Suprapubic skin (tissue), 4 donors: ENCODE measurements at places on chromosomes 16 and 17. TPM values are rescaled to one million over a fixed set of nuclear protein-coding genes. Genes with fewer than 3 reads are reported as not detected.
A peak's percentile ranks its signal among the peaks of the same experiment; 100 is the strongest.

- no peak for DNase-seq
These were observed 705 bp upstream of the CDRT4 start for GRCh38 chr17:15468126-15468525.

DNA sequence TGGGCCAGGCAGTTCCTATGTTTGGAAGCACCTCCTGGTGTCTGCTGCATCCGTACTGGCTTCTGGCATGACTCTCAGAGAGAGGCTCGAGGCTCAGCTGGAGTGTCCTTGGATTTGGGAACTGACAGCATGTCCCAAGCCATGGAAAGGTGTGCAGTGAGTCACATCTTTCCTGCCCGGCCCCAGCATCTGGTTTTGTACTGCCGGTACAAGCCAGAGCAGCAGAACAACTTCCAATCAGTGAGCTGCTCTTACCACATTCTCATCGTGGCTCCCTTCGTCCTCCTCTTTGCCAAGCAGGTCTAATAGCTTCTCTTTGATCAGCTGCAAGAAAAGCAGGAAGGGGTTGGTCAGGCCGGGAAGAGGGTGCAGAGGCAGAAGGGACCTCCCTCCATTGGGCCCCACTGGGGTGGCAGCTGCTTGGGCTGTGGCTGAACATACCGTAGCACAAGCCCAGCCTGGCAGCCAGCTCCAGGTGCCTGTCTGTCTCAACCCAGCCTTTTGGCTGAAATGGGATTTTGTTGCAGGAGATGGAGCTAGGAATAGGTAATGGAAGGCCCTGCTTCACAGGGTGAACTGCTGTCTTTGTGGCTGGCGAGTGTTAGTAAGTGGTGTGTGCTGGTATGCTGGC is 24.2 kb downstream of the SPACA3 start:
- no peak for DNase-seq

DNA sequence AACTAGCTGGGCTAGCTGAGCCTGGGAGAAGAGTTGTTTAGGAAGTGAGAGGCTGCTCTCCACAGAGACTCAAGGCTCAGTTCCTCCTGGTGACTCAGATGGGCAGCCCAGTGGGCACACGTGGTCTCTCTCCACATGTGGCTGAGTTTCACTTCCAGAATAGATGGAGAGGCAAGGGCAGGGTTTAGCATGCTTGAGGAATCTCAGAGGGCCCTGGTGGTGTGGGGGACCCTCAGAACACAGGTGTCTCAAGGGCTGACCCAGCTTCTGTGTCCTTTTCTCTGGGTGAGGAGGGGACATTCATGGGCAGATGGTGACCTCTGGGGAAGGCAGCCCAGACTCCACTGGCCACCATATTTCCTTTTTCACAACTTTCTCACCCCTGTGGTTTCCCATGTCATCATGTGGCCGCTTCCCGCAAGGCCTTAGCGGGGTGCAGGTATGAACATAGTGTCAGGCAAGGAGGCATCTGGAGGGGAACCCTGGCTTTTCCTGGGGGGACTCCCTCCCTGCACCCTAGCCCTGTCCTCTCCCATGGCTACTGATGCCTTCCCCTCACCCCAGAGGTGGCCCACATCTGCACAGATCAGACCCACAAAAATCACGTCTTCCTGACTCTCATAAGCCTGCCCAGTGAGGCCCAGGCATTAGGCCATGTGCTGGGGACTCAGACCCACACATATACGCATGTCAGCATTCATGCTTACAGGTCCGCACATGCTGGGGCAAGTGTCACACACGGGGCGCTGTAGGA is 3.3 kb downstream of the GRN start:
- no peak for DNase-seq

DNA sequence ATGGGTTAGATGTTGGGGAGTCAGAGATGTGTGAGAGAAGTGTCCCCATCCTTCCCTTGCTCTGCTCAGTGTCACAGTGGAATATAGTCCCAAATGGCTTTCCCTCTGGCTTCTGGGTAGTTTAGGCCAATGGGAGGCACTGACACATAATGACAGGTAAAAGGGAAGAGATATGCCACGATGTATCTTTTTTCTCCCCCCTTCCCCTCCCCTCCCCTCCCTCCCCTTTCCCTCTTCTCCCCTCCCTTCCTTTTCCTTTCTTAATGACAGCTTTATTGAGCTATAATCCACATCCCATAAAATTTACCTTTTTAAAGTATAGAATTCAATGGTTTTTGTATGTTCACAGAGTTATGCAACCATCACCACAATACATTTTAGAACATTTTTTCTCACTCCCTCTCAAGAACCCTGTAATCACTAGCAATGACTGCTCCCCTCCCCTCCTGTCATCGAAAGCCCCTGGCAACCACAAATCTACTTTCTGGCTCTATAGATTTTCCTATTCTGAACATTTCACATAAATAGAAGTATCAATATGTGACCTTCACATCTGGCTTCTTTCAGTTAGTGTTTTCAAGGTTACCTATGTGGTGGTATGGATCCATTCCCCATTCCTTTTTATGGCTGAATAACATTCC is 617 bp upstream of the CCR7 start:
- no peak for DNase-seq

GRCh38 chr17:5254903-5255521 is 20.4 kb upstream of the SCIMP start:
- no peak for DNase-seq

Gene ZACN
- total RNA-seq: not detected

Gene HAS3
- total RNA-seq: 11.3 TPM

Gene ETV4
- 6.9 TPM for total RNA-seq

GRCh38 chr16:24670623-24671454 is 58.6 kb upstream of the TNRC6A start:
- DNase-seq: peak; percentile 60

- DNase-seq: no peak
These were observed 104.3 kb upstream of the TNRC6C start for GRCh38 chr17:77854083-77854758.

Gene ANKRD40CL
- total RNA-seq: not detected

- DNase-seq: peak; percentile 81
These were observed 587 bp downstream of the PLD6 start for GRCh38 chr17:17205368-17206123.

DNA sequence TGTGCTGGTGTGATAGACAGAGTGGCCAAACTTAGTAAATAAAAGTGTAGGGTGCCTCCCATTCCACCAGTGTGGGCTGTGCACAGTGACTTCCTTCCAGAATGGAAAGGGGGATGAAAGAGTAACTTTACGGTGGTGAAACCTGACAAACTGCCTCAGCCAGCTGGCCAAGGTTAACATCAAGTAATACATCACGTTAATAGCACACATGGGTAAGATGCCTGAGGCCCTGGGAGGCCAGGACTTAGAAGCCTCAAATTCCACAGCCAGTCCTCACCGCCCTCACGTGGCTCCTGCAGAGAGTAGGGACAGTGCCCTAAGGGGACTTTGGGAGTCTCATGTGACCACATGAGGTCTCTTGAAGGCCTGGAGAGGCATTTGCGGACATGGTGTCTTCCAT is 14.1 kb downstream of the RMI2 start:
- DNase-seq: peak; percentile 74

DNA sequence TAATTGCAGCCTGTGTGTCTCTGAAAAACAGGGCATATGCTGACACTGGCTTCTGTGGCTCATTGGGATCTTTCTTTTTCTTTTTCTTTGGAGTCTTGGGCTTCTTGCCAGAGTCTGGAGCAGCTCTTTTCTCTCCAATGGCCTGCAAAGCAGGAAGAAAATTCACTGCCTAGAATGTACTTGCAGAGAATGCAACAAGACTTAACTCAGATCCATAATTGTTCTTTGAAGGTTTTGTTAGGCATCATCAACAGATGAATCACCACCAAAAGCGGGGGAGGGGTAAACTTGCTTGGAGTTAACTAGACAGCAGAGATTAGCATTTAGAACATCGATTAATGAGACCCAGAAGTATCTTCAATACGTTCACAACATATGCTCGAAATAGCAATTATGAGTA is 100.9 kb downstream of the TOX3 start:
- no peak for DNase-seq

GRCh38 chr16:84048270-84048669 is 5.7 kb upstream of the SLC38A8 start:
- DNase-seq: no peak

GRCh38 chr17:19346351-19347255 is 15.9 kb downstream of the B9D1 start:
- DNase-seq: peak; percentile 86

DNA sequence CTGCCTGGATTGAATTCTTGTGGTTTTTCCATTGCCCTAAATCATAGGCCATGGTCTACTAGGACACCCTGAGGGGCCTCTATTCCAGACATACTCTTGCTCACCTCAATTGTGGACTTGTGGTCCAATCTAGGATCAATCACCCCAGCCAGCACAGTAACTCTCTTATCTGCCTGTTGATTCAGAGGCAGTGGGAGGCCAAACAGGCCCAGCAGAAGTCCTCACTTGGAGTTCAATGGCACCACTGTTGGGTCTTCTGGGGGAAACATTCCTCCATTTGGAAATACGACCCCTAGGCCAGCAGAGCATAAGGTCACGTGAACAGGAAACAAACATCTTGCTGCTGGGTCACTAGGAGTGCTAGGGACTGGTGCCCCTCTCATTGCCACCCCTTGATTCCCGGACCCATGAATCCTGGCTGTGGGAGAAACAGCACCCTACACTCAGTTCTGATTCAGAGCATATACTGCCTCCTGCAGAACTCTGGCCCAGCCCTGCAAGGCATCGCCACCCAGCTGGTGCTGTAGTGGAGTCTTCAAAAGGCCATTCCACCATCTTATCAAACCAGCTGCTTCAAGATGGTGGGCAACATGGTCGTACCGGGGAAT is 6.8 kb upstream of the NXN start:
- DNase-seq: no peak

- DNase-seq: no peak
These were observed 12.0 kb upstream of the TRPV1 start for GRCh38 chr17:3621146-3621720.

DNA sequence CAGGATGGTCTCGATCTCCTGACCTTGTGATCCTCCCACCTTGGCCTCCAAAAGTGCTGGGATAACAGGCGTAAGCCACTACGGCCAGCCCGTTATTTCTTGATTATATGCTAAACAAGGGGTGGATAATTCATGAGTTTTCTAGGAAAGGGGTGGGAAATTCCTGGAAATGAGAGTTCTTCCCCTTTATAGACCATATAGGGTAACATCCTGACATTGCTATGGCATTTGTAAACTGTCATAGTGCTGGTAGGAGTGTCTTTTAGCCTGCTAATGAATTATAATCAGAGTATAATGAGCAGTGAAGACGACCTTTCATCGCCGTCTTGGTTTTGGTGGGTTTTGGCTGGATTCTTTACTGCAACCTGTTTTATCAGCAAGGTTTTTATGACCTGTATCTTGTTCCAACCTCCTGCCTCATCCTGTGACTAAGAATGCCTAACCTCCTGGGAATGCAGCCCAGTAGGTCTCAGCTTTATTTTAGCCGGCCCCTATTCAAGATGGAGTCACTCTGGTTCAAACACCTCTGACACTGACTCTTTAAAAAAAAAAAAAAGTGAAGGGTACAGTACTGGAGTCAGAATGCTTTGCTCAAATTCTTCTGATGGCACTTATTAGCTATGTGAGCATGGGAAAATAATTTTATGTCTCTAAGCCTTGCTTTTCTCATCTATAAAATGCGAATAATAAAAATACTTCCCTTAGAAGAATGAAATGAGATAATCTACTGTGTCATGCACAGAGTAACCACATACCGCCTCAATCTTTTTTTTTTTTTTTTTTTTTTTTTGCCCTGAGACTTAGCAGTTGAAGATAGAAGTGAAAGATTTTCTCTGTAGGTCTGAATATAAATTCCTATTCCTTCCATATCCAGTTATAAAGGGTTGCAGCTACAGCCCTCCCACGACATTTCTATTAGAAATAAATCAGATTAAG is 5.1 kb upstream of the CALCOCO2 start:
- no peak for DNase-seq

DNA sequence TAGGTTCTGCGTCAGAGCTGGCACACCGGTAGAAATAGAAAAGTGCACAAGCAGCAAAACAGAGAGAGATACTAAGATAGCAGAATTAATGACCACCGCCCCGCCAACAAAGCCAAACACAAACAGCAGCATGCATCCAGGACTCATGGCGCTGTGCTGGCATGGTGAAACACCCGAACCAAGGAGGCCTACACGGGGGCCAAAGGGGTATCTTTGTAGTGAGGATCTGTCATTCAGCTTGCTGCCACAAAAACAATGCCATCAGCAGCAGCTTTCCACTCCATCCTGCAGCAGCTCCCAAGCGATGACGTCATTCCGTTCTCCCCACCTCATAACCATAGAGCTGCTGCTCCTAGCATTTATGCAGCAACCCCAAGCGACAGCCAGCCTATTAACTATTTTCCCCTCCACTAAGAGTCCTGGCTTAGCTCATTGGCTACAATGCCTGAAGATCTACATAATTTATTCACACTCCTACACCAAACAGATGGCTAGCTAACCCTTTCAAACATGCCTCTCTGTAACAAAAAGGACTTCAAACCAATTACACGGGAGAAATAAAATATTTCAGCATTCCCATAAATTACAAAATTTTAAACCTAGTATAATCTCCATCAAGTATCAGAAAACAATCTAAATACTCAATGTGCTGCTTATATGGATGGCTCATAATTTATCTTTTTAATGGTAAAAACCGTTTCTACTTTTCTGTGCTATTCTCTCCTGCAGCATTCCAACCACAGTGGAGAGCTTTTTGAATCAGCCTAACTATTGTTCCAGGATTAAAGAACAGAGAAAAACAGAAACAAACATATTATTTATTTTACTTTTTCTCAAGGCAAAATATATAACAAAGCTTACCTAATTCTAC is 73.9 kb downstream of the SPAG9 start:
- no peak for DNase-seq

Gene KRT23
- 281 TPM for total RNA-seq

DNA sequence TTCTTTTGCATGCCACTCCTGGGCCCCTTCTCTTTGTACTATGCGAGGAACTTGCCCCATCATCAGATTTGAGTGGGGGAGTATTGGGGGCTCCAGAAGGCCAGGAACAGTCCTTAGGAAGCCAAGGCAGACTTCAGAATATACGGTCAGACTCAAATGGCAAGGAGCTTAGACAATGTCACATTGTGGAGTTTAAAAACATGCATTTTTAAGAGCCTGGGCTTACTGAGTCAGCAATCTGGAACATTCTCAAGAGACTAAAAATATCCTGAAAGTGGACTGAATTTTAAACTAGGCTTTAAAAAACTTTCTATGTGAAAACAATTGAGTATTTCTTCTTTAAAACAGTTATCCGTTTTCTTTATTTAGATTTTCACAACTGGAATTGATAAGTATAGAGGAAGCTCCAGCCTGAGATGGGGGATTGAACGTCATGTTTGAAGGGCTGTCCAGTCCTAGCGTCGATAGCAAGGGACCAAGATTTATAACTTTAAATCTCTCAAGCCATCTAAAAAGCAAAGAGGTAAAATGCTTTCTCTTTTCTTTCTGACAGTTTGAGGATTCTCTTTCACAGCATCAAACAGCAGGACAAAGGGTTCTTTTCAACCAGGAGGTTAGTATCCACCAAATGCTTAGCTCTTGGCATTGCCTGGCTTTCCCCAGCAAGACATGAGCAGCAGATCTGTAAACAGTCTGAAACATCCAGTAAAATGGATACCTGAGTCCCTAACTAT is 45.8 kb upstream of the CDRT4 start:
- DNase-seq: no peak

Gene TSNAXIP1
- total RNA-seq: 1.4 TPM

- DNase-seq: no peak
These were observed 467.1 kb downstream of the SOX9 start for GRCh38 chr17:72587773-72588511.
